Osteoblast (primary cell): ENCODE measurements at places on chromosomes 3 and 15. TPM values are rescaled to one million over a fixed set of nuclear protein-coding genes. Genes with fewer than 3 reads are reported as not detected.

The AQP9 gene
- under 0.01 TPM in 2 replicates for total RNA-seq

The SCG3 gene
- not detected in 2 replicates for total RNA-seq

The JAGN1 gene
- total RNA-seq: 21.8 and 26.1 TPM in 2 replicates

The CXCR6 gene
- not detected in 2 replicates for total RNA-seq

The ARHGEF3 gene
- 21.7 and 22.7 TPM in 2 replicates for total RNA-seq

The P2RY14 gene
- total RNA-seq: not detected in 2 replicates

The CASR gene
- not detected in 2 replicates for total RNA-seq

The PEAK1 gene
- 128 and 133 TPM in 2 replicates for total RNA-seq

The SPESP1 gene
- 2.9 TPM in 2 replicates for total RNA-seq

The MST1R gene
- total RNA-seq: 0.72 and 1.8 TPM in 2 replicates

The DUOXA2 gene
- not detected in 2 replicates for total RNA-seq

The CPNE4 gene
- not detected in 2 replicates for total RNA-seq

GRCh38 chr3:122101646-122102045 lies 46.5 kb downstream of the CD86 start:
- DNase-seq: no peak

GRCh38 chr3:24741506-24741905 lies 246.9 kb upstream of the THRB start:
- no peak for DNase-seq

- no peak for DNase-seq
Measured at GRCh38 chr3:123047062-123047319, 19.4 kb upstream of the SEMA5B start.

- DNase-seq: no peak
Measured at GRCh38 chr3:111362381-111363009, 179.5 kb upstream of the CD96 start.

- DNase-seq: peak; percentile 48
Measured at GRCh38 chr15:25372298-25372697, 66.5 kb downstream of the UBE3A start.

GRCh38 chr3:34131091-34131490 lies 332.7 kb downstream of the PDCD6IP start:
- DNase-seq: no peak

- DNase-seq: peak; percentile 95
Measured at GRCh38 chr15:40333922-40334492, 6.7 kb downstream of the CCDC9B start.

GRCh38 chr3:156745766-156746165 lies 71.4 kb downstream of the TIPARP start:
- no peak for DNase-seq

DNA sequence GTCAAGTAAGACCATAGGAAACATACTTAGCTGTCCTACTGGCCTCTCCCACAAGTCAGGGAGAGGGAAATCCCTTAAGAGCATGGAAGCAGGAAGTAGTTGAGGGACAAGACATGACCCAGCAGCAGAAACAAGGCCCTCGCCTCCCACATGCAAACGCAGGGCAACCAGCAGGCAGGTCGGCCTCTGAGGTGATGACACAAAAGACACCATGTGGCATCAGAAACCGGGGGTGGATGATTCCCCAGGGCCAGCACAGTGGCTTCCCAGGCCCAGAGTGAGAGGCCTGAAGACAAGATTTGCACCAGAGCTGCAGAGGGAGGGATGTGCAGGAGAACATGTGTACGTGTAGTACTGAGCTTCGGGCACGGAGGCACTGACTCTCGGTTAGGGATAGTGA lies 26.3 kb downstream of the PXYLP1 start:
- no peak for DNase-seq

DNA sequence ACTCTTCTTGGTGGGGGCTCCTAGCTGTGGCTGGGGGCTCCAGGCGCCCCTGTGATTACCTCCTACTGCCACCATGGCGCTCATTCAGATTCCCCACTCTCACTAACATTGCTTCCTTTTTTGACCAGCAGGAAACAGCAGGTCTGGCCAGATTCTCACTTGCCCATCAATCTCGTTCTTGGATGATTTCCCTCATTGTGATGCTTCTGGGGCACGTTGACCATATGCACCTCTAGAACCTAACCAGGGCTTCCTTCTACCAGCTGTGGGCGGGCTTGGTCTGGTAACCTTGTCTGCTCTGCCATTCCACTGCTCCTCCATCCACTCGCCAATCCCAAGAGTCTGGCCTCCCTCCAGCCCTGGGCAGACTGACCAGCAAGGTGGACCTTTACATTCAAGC lies 35.9 kb upstream of the PTPN23 start:
- no peak for DNase-seq

DNA sequence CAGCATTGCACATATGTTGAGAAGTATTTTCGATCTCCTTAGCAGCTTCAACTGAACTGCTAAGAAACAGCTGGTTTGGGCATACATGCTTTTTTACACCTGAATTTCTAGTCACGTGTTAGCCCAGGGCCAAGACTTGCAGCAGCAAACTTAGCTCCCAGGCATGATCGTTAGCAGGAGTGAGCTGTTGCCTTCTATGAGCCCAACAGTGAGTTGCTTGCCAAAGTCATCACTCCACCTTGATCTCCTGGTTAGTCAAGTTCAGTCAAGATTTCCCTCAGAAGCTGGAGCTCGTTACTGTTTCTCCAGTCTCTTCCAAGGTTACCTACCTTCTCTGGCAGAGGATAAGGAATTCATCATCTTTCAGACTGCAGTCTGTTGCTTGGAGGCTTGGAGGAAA lies 100.4 kb upstream of the SEMA6D start:
- DNase-seq: no peak

DNA sequence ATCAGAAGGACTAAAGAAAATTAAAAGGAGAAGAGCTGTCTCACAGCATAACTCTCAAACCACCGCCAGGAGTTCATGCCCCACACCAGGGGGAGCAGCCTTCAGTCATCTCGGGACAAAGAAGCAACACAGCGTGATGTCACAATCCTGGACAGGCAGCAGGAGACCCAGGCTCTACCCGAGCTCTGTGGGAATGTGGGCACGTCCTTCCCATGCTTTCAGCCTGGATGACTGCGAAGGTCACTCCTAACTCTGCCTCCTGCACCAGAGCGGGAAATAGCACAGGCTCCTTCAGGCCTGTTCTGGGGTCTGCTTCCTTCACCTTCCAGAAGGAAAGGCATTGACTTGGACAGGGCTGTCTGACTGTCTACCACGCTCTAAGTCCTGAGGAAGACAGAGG lies 31.3 kb downstream of the NOX5 start:
- DNase-seq: no peak

DNA sequence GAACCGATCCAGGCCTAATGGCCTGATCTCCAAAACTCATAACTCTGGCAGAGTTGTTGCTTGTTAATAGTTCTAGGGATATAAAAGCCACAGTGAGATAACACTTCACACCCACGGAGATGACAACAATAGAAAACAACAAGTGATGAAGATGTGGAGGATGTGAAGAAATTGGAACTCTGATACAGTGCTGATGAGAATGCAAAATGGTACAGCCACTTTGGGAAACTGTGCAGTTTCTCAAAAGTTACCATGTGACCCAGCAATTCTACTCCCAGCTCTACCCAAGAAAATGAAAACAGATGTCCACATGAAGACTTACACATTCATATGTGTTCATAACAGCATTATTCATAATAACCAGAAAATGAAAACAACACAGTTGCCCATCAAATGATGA lies 3.8 kb downstream of the CMTM7 start:
- DNase-seq: no peak
